Activated gamma-delta T cell treated with anti-CD3 and anti-CD28 coated beads, Interleukin-2, amount 50 U/mL, for 16 hours (primary cell): ENCODE measurements at places on chromosomes 11 and 22.

DNA sequence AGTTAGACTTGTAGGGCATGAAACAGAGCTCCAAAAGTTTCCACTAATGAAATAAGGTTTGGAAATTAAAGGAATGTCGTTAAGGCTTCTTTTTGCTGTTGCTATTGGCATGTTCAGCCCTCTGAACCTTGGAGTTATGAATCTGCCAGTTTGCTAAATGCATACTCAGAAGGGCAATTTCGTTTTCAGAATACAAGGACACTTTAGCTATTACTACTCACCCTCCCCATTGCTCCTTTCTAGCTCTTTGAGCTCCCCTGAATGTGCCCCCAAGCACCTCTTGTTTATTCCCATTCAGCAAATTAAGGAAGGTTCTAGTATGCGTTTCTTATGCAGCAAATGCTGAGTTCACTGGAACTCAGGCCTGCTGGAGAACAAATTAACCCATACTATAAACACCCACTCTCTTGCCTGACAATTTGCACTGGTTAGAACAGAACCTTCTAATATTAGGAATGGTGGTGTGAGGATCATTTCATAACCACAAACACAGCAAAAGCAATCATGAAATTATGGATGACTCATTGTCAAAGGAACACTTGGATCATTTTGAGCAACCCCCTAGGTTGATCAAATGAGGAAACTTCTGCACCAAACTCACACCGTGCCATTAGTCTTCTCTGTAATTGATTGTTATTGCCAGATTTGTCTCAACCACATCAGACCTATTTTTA lies 26.2 kb upstream of the LIN7C start:
- no peak for DNase-seq

DNA sequence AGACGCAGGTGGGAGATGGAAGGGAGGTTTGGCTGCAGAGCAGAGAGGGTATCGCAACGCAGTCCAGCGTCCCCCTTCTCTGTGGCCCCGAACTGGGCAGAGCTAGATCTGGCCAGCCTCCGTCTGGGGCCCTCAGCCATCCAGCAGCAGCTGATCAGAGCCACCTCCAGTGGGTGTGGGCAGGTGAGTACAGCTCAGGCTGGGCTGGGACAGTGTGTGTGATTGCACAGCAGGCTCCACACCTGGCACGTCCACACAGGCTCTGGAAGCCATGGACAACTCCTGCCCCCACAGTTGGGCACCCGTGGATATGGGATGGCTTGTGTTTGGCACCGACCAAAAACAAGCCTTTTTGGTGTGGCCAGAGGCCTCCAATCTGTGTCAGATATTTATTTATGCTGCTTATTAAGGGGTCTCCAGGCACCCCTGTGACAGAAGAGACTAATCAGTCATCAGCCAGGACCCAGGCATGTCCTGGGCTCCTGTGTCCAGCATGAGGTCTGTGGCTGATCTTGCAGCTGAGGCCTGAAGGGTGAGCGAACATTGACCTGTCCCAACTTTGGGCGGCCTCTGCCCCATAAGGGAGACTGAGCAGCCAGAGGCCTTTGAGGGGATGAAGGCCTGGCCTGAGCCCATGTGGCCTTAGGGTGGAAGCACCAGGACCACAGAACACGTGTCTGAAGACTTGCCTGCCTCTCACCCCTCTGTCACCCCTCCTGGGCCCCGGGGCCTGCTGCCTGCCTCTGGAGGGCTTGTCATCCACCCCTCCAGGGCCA lies 18.6 kb downstream of the POLR3H start:
- no peak for DNase-seq

DNA sequence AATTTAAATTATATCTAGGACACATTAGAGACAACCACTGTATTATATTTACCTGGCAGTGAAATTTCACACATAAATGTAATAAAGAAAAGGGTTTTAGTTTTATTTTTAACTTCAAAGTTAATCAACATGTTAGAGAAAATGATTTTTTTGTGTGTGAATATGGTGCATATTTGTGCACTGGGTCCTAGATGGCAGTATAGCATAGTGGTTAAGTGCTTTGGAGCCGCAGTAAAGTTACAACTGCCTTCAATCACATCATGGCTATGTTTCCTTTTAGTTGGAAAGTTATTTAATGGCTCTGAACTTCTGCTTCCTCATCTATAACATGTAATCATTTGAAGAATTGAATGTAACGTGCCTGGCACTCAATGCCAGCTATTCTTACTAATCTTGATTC lies 108.9 kb upstream of the DDI1 start:
- no peak for DNase-seq

GRCh38 chr11:62540804-62541701 lies 5.6 kb downstream of the AHNAK start:
- DNase-seq: no peak

- DNase-seq: no peak
Observed at GRCh38 chr11:61912530-61912898, 4.9 kb downstream of the RAB3IL1 start.

DNA sequence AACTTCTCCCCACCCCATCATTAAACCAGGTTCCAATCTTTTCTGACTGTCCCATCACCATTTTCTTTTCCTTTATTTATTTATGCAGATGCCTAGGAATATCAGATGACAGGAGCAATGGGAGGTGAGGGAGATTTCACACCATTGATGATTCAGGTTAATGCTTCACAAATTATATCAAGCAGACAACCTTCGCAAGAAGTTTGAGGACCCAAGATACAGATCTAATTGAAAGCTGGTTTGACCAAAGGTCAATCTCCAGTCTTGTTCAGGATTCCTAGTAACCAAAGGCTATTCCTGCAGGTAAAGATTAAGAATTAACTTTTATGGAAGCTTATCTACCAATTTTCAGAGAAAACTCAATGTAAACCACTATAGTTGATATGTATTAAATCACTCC lies 54.4 kb downstream of the SLC35F2 start:
- no peak for DNase-seq

DNA sequence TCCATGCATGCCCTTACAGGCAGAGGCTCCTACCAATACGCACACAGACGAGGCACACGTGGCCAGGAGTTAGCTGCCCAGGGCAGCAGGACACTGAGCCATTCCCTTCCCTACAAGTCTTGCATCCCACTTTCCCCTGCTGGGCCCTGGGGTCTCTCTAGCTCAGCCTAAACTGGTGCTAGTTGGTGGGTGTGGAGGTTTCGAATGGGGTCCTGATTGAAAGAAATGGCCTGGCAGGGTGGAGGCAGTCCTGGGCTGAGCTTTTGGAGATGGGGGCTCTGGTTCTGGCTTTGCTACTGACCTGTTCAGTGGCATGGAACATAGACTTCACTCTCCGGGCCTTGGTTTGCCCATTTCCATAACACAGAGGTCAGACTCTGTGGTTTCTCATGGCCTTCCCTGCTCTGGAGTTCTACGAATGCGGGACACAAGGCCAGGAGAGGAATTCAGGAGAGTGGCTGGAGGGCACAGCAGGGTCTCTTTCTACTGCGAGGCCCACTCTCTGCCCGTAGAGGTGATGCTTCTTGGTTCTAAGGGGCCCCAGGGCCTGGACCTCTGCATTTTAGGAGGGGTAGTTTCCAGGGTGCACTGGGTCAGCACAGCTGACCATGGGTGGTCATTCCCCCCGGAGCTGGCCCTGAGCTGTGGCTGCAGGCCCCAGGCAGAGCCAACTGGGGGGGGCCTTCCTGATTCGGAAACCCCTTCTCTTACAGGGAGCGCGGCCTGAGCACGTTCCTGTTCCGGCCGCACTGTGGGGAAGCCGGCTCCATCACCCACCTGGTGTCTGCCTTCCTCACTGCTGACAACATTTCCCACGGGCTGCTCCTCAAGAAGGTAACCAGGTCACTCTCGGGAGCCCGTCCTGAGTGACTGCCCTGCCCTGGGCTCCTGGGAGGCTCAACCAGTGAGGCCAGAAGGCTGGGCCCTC lies 40.0 kb downstream of the RNF141 start:
- DNase-seq: no peak

DNA sequence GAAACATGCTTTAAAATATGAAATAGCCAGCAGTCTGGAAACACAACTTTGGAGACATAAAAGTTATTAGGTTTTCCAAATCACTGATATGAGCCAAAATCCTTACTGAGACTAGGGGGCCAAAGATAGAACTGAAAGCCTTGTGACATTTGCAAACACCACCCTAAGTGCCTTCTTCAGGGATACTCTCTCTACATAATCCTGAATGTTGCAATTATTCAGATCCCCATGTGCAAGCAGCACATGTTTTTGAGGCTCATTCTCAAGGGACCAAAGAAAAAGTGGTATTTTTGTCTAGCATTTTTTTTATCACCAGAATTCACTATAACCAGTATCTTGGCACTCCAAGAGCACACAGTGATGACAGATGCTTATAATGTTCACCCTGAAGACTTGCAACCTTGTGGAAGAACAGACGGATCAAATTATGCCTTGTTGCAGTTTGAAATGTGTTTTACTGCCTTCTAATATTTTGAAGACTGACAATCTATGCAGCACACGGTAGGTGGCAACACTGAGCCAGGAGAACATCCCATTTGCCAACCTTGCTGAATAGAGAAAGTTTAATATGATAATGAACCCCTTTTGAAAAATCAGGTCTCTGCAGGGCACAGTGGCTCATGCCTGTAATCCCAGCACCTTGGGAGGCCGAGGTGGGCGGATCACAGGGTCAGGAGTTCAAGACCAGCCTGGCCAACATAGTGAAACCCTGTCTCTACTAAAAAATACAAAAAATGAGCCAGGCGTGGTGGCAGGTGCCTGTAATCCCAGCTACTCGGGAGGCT lies 78.5 kb downstream of the PLEKHA7 start:
- DNase-seq: no peak
